ENCODE measurements at places on chromosomes 6 and 20.

GRCh38 chr6:26607434-26608230, 10.9 kb downstream of the ABT1 start:
- peak; percentile 46 for DNase-seq

GRCh38 chr6:107689951-107690642, 134.0 kb downstream of the SCML4 start:
- no peak for DNase-seq

DNA sequence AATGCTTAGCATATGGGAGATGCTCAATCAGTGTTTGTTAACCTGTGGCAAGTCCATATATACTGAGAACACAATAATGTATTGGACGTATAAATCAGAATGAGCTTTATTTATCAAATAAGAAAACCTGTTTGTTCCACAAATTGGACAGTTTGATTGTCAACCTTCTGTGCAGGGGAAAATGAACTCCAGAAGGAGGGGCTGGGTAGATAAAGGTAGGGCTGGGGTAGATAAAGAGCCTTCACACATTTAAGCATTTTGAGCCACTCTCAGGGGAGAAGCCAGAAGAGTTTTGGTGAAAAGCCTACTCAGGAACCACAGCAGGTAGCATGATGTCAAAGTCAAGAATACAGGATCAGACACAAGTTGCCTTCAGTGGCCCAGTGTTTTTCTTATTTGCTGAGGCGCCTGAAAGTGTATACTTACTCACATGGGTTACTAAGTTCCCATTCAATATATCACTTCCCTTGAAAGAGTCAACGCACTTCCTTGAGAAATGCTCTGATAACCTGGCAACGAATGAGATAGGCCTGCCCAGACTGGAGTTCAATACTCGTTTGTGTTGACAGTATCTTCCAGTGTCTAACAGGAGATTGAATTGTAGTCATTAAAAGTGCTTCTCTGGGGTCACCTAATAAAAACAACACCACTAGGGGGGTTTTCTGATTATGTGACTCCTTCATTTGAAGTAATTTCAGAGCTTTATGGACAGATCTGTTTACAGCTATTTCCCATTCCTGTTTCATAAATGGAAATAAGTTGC, 263.9 kb upstream of the CITED2 start:
- no peak for DNase-seq

GRCh38 chr6:165605182-165605875, 57.7 kb downstream of the PDE10A start:
- no peak for DNase-seq

- no peak for DNase-seq
Observed at GRCh38 chr6:138691595-138692057, 81.9 kb upstream of the CCDC28A start.

DNA sequence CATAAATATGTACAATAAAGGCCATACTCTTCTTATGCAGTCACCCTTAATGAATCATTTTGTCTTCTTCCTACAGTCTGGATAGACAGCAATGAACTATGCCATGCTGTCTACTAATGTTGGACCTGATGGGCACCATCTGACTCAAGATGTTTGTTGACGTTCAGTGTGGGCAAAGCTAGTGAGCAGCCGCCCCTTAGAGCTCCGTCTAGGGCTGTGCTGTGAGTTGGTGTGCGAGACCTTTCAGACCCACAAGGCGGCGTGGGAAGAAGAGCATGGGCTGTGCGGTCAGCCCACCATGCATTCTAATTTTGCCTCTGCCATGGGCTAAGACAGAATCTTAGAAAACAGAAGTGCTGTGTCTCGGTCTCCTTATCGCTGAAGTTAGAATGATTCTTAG, 829.4 kb downstream of the QKI start:
- no peak for DNase-seq

GRCh38 chr6:53691667-53692133, 26.1 kb upstream of the KLHL31 start:
- DNase-seq = no peak

DNA sequence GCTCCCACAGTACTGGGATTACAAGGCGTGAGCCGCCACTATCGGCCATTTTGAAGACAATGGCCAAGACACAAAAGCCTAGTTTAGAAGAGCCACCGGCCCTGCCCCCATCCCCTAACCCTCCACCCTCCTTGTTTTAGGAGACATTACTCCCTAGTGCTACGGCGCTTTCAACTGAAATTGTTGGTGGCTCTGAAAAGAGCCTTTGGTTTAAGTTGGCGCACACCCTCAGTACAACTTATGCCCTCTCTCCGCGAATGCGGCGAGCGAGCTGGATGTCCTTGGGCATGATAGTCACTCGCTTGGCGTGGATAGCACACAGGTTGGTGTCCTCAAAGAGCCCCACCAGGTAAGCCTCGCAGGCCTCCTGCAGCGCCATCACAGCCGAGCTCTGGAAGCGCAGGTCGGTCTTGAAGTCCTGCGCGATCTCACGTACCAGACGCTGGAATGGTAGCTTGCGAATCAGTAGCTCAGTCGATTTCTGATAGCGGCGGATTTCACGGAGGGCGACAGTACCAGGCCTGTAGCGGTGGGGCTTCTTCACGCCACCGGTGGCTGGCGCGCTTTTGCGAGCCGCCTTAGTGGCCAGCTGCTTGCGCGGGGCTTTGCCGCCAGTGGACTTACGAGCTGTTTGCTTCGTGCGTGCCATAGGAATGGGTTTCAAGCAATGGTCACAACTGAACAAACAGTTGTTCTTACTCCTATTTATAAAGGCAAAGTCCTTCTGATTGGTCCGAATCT, 114.9 kb upstream of the BTN3A2 start:
- peak; percentile 52 for DNase-seq

DNA sequence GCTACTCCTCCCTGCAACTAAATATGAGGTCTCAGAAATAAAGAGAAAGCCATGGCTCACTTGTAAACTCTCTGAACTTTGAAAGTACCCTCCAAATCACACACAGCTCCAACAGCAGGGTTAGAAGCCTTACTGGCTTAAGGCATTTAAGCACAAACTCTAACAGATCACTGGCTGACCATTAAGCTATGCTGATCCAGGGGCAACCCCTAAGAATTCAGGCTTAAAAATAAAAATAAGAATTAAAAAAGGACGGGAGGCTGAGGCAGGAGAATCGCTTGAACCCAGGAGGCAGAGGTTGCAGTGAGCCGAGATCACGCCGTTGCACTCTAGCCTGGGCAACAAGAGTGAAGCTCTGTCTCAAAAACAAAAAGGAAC, 21.8 kb downstream of the HLA-E start:
- DNase-seq = no peak

DNA sequence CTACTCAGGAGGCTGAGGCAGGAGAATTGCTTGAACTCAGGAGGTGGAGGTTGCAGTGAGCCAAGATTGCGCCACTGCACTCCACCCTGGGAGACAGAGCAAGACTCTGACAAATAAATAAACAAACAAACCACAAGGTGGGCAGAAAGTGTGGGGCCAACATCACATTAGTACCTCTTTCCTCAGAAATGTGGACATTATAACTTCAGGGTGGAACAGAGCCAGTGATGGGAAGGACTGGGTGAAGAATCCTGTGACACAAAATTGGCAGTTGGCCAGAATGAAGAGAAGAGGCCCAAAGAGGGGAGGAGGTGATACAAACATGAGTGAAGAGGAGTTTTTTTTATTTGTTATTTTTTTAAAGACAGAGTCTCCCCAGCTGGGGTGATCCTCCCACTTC, 50.6 kb downstream of the NUP153 start:
- no peak for DNase-seq

DNA sequence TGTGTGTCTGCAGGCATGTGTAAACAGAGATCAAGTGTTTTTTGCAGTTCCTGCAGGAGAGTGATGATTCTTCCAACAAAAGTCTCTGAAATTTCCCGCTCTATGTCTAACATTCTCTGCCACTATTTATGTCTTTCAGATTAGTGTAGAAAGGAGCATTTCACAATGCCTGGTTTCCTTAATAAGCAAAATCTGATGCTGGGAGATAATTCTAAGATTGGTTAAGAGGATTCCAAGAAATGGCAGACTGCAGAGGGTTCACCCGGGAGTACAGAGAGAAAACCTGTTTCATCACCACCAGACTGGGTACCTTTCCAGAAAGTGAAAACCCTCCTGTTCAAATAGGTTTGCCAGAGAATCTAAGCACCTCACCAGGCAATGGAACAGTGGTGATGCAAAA, 62.7 kb downstream of the FOXC1 start:
- no peak for DNase-seq

DNA sequence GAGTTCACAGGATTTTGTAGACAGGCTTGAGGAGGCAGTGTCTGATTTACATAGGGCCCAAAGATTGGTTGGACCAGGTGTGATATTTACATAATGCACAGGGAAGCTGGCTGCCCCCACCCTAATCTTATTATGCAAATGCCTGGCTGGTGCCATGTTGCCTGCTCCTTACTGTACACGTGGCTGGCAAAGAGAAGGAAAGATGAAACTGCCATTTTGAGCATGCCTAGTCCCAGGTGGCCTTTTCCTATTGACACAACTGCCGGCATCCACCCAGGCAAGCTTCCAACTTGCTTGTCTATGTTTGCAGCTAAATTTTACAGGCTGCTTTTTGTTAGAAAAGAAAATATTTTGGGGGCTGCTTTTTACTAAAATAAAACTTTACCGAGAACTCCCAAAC, 174.6 kb downstream of the LMBRD1 start:
- DNase-seq = no peak

- no peak for DNase-seq
Observed at GRCh38 chr6:140774080-140774505, 1358.6 kb upstream of the GJE1 start.

DNA sequence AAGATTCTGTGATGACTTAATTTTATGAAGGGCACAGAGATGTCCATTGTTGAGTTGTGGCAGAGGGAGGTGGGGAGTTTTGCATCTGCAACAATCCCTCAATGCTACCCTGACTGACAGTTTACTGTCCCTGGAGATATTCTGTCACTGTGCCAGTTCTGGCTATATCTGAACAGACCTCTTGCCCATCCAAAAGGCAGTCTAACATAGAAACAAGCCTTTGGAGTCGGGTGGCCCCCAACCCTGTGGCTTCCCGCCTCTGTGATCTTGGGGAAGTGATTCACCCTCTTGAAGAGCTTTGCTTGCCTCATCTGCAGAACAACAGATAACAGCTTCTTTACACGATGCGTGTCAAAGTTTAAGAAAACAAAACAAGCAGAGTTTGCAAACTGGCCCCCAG, 3.8 kb upstream of the E2F1 start:
- DNase-seq = no peak

- DNase-seq = no peak
Observed at GRCh38 chr20:14142171-14142570, 146.9 kb downstream of the MACROD2 start.
